ENCODE measurements at places on chromosomes 5 and 9.

DNA sequence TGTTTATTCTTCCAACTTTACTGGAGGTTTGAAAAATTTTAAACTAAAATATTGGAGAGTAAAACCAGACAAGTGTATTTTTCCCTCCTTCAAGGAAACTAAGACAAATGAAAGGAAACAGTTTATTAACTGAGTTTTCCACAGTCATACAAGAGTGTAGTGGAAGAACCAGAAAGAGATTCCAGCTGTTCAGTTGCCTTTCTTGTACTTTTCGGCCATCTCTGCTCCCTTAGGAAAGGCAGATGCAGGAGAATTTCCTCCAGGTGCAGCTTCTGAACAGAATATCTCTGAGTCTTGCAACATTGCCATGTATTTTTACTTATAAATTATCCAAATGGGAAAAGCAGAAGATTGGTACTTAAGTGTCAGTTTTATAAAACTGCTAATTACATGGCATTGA is 217.1 kb downstream of the MAST4 start:
- DNase-seq, result no peak

DNA sequence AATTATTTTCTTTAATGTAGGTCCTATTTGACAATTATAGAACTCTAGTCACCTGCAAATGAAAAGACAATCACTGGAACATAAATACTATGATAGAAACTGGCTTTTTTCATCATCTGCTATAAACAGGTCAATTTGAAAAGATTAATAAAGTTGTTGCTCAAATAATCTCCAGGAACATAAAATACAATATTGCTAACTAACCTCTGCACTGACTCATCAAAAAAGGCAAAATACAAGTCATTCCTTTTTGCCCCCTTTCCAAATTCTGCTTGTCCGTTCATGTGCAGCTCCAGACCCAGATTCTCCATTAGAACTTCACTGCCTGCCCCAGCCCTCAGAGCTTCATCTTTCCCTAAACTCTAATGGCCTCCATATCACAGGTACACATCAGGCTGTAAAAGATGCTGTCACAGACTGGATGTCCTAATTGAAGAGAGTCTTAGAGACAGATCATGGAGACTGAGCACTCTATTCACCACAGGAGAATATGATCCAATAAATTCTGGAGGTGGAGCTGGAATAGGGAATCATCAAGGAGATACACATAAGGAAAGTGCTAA is 1.6 kb downstream of the DCTN4 start:
- no peak for DNase-seq

- no peak for DNase-seq
Measured at GRCh38 chr5:149471406-149472183, 79.6 kb downstream of the CSNK1A1 start.

GRCh38 chr5:85717203-85717563 is 900.6 kb upstream of the COX7C start:
- DNase-seq, result no peak

DNA sequence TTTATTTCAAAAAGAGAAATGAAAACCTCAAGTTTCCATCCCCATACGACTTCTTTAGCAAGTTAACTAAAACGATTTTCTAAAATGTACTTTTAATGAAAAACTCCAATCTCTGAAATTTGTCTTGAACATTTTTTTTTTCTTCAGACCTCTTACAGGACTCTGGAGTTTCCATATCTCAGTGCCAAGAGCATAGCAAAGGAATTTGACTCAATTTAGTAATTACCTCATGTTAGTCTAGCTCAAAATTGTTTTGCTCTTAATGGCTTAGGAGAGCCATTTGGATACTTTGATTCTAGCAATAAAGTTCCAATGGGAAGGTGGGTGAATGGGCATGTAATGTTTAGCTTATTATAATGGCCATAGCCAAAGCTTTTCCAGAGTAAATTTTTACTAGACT is 26.0 kb upstream of the SPATA31D4 start:
- no peak for DNase-seq

GRCh38 chr5:75648712-75649111 is 37.5 kb downstream of the ANKDD1B start:
- DNase-seq, result no peak

DNA sequence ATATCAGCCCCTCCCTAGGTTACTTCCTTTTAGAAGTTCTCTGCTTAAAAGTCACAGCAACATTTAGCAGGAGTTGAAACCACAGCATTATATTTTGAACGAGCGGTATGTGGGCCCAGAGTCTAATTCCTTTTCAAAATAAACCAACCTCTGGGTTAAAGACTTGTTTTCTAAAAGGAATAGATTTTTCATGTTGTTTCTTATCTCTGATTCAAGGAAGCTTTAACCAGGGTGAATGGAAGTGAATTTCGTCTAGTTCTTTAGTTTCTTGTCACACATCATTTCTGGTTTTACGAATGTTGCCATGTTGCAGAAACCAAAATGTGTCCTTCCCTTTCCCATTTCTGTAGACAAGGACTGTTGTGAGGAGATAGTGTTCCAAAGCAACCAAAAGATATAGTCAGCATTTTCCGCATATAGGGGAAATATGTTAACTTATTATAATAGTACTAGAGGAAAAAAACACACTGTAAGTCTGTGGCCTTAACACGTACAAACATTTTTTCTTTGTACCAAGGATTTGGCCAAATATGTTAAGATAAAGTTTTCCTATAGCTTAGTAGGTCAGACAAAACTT is 142.4 kb downstream of the PCSK5 start:
- DNase-seq, result no peak

DNA sequence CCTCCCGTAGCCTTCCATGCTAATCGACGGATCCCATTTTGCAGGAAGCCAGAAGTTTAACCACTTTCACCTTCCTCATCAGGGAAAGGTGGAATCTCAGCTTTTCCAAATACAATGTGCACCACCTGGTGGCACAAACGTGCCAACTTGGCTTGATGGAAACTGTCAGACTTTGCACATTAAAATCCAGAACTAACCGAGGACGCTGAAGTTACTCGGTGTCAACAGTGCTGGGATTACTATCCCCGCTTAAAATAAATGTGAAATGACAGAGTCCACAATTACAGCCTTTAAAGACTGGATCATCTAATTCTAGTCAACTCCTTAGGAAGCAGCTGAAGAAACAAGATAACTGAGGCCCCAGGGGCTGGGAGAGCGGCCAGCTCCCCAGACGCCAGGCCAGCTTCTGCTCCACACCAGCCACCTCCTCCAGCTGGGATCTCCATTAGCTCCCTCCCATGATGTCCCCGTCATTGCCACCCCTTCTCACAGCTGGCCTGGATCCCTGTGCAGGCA is 50.1 kb upstream of the RETREG1 start:
- no peak for DNase-seq

- DNase-seq, result no peak
Measured at GRCh38 chr9:35605351-35606137, 482 bp downstream of the TESK1 start.

GRCh38 chr5:126680191-126680817 is 79.6 kb downstream of the PHAX start:
- DNase-seq, result no peak

DNA sequence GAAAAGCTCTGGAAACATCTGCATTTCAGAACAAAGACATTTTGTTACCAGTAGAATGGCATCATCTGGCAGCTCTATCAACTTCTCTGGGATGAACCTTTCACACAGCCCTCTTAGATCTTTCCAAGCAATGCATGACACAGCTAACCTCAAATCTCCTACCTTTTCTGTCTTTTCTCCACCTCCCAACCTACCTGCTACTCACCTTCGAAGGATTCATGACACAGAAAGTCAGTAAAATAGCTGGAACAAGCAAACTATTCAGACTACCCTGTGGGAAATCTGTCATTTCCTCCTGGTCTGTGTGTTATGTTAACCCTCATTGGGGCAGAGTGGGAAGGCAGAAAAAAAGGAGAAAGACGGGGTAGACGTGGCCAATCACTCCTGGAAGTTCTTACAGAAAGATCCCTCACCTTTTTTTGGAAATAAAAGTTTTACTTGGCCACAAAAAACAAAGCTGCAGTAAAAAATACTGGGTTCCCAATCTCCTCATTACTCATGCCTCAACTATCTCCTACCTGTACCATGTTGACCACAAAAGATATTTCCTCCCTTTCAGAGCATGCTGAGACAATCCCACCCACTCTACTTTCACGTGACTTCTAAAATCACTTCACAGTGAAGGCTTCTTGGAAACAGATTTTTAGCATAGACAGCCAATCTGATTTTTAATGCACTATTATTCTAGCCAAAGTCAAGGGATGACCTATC is 362.1 kb upstream of the RFX3 start:
- no peak for DNase-seq

- DNase-seq, result no peak
Measured at GRCh38 chr9:19619221-19619620, 169.6 kb downstream of the SLC24A2 start.

DNA sequence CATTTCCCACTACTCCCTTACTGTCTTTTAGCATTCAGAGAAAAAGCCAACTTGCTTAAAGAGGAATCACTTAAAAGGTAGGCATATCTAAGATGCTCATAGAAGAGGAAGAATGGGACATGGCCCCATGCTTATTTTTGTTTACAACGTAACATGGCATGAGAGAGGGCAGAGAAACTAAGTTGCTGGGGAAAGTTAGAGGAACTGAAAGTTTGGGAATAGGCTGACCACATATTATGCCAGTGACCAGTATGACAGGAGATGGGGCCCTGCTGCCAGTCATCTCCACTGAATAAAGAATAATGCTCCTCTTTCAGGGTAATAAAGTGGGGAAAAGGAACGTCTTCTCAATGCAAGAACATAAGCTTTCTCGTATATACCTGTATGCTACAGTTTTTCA is 1.9 kb downstream of the PLPP6 start:
- no peak for DNase-seq

GRCh38 chr5:39207345-39208045 is 11.9 kb downstream of the FYB1 start:
- no peak for DNase-seq

All from NCI-H1092 (cell line).